ENCODE measurements at places on chromosomes 2 and 18. TPM values are rescaled to one million over a fixed set of nuclear protein-coding genes. Genes with fewer than 3 reads are reported as not detected.

EGR4 gene
- total RNA-seq = not detected

FZD7 gene
- 24.6 TPM for total RNA-seq

NGEF gene
- total RNA-seq = not detected

CFAP65 gene
- total RNA-seq = not detected

SERPINB2 gene
- not detected for total RNA-seq

ZNF385B gene
- 4.1 TPM for total RNA-seq

NTSR2 gene
- not detected for total RNA-seq

DNA sequence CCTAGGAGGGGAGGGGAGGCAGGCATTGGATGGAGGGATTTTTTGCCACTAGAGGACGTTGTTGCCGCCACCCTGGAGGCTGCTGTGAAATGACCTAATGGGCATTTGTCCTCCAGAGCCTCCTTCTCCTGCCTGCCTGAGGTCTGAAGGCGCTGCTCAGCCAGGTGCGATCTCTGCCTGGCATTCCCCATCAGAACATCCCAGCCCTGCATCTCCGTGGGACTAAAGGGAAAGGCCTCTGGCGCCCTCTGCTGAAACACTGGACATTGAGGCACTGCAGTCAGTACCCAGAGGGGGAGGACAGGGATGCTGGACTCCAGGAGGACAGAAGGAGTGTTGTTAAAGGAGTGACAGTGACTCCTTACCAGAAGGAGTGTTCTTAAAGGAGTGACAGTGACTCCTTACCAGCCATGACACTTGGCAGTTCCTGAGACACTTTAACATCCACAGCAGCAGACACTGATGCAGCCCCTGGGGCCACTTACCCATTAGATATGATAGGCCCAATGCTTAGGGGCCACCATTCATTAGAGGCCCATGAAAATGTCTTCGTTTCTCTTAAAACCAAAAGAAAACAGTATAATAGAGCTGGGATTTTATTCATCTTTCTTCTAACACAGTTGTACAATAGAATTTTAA, 17.0 kb downstream of the THNSL2 start:
- DNase-seq = peak; percentile 74

DNA sequence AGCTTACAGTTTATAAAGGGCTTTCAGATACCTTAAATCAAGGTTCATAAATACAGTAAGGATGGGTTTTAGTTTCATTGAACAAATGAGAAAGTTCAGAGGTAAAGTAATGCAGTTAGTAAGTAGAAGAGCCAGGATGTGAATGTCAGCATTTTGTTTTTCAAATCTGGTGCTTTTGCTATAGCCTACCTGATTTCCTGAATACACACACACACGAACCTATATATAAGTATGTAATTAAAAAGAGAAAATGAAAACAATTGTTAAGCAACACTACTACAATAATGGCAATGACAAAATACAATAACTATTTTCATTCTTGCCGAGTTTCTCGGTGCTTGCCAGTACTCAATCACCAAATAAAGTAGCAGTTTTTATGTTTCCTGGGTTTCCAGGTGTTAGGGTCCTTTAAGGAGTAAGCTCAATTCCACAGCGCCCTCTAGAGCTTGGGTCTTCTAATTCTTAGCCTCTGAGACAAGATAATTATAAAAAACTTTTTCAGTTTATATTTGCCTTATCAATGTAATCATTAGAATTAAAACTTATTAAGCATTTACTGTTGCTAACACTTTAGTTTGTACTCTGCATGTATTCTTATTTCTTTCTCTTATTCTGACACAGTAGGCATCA, 512.9 kb upstream of the ACVR2A start:
- no peak for DNase-seq

DNA sequence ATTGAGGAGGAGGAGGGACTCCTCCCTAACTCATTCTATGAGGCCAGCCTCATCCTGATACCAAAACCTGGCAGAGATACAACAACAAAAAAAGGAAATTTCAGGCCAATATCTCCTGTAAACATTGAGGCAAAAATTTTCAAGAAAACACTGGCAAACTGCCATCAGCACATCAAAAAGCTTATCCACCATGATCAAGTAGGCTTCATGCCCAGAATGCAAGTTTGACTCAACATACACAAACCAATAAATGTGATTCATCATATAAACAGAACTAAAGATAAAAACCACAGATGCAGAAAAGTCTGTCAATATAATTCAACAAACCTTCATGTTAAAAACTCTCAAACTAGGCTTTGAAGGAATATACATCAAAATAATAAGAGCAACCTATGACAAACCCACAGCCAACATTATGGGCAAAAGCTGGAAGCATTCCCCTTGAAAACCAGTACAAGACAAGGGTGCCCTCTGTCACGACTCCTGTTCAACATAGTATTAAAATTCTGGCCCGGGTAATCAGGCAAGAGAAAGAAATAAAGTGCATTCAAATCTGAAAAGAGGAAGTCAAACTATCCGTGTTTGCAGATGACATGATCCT, 1014.3 kb downstream of the CBLN2 start:
- no peak for DNase-seq

DNA sequence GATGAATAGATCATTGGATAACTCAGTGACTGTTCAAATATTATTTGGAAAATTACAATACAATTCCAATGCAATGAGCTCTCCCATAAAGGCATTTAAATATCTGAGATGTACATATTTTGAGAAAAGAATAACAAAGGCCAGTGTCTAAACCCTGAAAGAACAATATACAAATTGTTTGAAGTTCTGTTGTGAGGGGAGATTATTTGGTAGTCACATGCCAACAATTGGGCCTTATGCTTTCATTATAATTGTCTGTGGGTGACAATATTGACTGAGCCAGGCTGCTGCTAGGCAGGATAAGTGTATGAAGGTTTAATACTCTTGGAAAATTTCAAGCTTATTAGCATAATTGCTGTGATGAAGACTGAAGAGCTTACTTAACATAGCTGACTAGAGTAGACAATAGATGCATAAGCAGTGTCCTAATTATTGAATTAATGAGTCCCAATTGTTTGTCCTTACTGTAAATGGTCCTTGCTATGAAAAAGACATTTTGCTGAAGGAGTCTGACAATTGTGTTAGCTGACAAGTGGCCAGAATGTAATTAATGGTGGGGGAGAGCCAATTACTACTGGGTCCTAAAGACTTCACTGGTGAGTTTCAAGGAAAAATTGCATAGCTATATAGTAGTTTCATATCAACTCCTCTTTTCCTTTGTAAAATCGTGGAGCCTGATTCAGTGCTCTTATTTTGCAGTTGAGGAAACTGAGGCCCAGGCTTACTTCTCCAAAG, 5.0 kb upstream of the SMAD2 start:
- DNase-seq = no peak

DNA sequence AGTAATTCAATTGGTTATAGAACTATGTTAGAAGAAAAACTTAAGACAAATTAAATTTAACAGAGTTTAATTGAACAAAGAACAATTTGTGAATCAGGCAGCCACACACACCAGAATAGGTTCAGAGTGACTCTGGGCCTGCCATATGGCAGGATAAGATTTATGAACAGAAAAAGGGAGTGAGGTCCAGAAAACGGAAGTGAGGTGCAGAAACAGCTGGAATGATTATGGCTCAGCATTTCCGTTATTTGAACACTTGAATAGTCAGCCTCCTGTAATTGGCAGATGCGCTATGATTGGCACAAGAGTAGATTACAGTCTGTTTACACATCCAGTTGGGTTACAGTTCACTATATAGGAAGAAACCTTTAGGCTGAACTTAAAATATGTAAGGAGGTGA, 99.0 kb downstream of the MBD2 start:
- no peak for DNase-seq
